ENCODE measurements at places on chromosomes 7 and 10.

GRCh38 chr7:47561715-47562446 lies 20.0 kb downstream of the TNS3 start:
- no peak for DNase-seq

DNA sequence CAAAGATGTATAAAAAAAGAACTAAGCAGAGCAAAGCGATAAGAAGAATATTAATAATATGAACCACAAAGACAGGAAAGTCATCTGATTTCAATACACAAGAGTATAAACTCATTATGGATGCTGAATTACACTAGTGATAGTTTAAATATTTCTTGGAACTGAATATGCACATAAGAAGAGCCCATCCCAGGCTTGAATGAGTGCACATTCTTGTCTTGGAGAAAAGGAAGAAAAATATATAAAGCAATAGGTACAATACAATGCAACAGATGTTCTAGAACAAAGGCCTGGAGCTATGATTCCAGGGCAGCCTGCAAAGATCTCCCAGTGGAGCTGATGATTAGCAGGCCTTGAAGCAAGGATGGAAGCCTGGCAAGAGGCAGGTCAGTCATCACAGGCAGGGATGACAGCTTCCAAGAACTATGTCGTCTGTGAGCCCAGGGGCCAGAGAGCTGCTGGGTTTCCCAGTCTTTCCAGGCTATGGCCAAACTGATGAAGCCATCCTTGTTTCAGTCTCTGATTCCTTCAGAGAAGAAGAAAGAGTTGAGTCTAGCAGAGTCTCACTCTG lies 277.6 kb downstream of the KCNMA1 start:
- DNase-seq, result no peak

DNA sequence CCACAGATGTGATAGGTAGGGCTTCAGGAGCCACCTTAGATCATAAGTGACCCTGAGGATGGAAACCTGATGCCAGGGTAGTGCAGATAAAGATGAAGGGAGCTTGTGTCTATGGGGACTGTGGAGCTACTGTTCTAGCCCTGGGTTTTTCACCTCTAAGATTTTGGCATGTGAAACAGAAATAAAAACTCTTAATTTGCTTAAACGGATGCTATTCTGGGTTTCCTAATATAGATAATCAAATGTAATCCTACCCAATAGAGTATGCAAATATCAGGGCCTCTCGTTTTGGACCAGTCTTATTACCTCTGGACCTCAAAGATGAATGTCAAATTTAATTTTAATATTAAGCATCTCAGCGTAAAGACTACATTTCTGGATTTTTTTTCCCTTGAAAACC lies 49.3 kb downstream of the ABCB4 start:
- DNase-seq, result no peak

DNA sequence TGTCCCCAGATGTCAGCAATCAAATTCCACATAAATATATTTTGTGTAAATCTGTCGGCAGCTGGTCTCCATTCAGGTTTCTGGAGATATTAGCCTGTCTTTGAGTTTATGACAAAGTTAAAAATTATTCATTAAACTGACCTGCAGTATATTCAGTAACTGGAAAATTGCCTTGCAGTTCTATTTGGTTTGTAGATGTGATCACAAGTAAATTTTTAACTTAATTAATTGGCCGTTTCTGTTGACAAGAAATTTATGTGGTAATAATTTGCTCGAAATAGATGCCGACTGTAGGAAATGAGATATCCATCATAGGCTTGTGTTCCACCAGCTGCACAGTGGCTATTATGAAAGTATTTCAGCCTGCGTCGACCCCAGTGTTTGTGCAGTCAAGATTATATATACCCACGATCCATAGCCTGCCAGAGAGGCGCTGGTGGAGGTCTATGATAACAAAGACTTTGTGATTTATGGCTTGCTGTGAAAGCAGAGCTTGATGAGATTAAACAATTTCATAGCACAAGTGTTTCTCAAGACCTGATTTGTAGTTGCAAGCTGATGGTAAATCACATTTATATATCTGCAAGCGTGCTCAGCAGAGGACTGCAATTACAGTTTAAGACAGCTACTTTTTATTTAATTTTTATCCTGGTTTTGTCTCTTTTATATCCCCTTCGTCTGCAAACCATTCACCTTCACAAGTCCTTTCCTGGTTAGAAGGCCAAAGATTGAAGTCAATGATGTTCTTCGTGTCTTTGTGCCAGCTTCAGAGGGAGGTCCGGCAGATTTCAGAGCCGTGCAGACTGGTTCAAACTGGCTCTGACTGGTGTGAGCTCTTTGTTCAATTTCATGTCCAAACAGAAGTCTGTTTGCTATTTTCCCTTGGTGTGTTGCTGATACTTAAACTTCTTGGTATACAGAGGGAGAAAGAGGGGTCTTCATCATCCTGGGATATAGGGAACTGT lies 850.9 kb downstream of the LRMDA start:
- DNase-seq, result no peak

- DNase-seq, result no peak
Observed at GRCh38 chr10:30294476-30295240, 54.4 kb downstream of the MTPAP start.

- no peak for DNase-seq
Observed at GRCh38 chr7:7416031-7416858, 119.4 kb downstream of the COL28A1 start.

DNA sequence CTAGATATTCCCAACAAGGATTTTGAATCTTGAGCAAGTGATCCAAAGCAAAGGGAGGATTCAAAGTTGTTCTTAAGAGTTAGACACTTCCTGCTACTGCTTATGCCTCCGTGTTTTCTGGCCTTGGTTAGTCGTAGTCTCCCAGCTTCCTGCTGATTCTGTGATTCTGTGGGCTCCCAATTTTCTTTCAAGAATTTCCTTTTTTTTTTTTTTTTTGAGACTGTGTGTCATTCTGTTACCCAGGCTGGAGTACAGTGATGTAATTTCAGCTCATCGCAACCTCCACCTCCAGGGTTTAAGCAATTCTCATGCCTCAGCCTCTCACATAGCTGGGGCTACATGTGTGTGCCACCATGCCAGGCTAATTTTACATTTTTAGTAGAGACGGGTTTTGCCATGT lies 4.4 kb upstream of the ITGB8 start:
- no peak for DNase-seq

- DNase-seq, result peak; percentile 60
Observed at GRCh38 chr10:73771722-73772280, 10.0 kb upstream of the CHCHD1 start.

- no peak for DNase-seq
Observed at GRCh38 chr7:44617225-44617890, 10.9 kb downstream of the OGDH start.

- DNase-seq, result no peak
Observed at GRCh38 chr10:87961314-87961713, 97.9 kb downstream of the PTEN start.

DNA sequence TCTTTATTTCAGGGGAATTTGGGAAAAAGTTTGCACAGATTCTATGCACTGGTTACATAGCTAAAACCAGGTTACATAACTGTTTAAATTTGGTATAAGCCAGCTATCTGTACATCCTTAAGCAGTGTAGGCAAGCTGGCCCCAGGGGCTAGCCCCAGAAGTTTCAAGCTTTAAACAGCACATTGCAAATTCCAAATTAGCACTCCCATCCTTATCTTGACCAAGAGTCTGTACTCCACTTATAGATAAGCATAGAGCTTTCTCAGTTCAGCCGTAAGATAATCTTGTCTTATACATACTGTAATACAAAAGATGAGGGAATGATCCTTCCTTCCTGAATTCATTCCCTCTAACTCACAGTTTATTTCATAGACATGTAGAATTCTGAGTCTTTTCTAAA lies 109.3 kb downstream of the SPAG6 start:
- no peak for DNase-seq

GRCh38 chr7:153447011-153447410 lies 605.2 kb upstream of the DPP6 start:
- no peak for DNase-seq

GRCh38 chr7:91050677-91051076 lies 213.6 kb upstream of the FZD1 start:
- no peak for DNase-seq

DNA sequence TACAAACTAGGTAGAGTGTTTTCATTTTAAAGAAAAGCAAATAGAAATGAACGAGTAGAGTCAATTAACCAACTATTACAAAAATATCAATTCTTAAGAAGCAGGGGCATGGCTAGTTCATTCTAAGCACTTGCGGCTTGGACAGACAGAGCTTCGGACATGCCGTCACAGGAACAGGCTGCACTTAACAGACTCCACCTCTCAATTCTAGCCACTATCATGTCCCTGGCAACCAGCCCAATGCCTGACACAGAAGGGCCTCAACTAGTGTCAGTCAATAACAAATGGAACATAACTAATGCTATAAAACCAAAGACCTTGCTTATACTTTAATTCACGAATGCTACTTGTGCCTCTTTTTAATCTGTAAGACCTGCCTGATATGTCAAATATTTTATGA lies 74.4 kb downstream of the TPK1 start:
- no peak for DNase-seq

DNA sequence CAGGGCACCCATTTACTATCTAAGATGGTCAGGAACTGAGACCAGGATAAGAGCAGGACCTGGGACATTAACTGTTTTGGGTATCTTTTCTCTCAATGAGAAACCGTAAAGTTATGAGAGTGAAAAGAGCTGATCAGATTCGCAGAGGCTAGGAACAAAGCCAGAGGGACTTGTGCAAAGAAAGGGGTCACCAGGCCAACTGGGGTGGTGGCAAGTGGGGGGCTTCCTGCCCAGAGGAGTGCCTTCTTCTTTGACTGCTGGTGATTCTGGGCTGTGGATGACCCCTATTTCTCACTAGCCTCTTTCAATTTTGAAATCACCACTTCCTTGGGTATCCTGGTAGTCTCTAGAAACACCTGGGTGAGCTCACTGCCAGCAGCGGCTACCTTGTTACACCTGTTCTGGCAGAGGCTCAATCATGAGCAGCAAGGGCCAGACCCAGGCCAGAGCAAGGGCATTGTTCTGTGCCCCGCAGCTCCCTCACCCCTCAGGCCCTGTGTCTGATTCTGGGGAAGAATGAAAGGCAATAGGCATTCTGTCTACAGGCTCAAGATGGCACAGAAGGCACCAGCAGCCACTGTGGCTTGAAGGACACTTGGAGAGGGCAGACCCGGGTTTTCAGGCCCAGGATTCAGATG lies 999 bp downstream of the SFTPD start:
- DNase-seq, result no peak

- DNase-seq, result no peak
Observed at GRCh38 chr10:96532523-96532922, 18.8 kb upstream of the TLL2 start.

- DNase-seq, result no peak
Observed at GRCh38 chr10:50381642-50382041, 130.3 kb upstream of the ASAH2 start.

- DNase-seq, result no peak
Observed at GRCh38 chr7:51080622-51081269, 235.9 kb downstream of the COBL start.

- DNase-seq, result no peak
Observed at GRCh38 chr10:10662716-10663408, 354.8 kb upstream of the CELF2 start.

- DNase-seq, result no peak
Observed at GRCh38 chr10:22704942-22705341, 9.4 kb downstream of the PIP4K2A start.

GRCh38 chr7:129824291-129825208 lies 128.2 kb downstream of the UBE2H start:
- no peak for DNase-seq

DNA sequence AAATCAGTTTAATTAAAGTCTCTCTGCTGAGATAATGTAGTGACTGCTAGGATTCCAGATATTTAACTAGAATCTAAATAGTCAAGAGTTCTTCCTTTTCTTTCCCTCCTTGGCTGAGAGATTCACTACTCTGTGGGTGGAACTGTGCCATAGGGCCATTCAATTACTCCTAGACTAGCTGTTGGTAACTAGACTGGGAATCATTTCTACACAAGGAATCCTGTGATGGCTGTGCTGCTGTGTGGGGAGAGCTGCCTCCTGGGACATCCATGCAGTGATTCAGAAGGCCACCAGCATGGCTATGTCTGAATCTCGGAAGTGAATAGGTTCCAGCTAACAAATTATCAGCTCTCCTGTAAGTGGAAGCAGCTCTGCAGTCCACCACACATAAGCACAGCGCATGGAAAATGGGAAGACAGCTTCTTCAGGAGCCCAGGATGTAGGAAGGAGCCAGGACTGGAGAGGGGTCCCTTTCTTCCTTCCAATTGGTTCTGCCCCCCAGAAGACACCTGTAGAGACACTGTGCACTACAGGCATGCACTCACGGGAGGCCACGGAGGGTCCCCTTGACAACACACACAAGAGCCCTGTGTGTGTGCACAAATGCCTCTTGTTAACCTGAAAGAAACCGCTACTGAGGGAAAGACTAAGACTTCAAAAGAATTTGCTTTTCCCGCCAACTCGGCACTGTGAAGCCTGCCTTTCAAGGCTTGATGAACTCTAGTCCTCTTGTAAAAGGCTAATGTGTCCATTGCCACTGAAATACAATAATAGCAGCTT lies 66.5 kb downstream of the SCRN1 start:
- DNase-seq, result no peak

- DNase-seq, result no peak
Observed at GRCh38 chr10:50419091-50419490, 167.8 kb upstream of the ASAH2 start.

DNA sequence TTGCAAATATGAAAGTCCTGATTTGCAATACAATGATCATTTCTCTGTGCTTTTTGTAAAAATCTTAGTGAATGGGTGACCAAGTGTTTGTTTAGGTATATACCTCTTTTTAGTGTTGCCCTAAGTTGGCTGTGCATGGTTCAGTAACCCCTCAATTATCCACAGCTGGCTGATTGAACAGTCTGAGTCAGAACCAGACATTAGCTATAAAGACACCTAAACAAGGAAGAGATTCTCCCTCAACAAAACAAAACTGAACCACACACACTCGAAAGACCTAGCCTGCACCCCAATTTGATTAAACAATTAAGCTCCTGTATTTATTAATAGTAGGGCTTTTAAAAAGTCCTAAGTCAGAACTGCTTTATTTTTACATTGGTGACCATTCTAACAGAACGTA lies 2.8 kb downstream of the RSBN1L start:
- no peak for DNase-seq

DNA sequence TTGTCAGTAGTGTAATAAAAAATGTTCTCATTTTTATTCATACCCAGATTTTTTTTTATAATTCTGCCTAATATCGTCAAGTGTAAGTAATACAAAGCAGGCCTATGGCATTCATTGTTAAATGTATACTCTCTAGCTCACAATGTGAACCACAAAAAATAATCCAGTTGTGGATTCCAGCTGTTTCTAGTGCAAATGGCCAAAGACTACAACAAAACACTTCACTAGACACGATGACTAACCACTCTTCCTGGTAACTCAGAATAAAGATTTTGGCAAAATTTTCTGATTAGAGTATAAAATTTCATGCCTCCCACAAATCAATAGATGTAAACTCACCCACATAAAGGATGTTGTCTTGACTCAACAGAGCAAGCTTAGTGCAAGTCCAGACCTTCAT lies 396.6 kb downstream of the DGKB start:
- DNase-seq, result no peak

DNA sequence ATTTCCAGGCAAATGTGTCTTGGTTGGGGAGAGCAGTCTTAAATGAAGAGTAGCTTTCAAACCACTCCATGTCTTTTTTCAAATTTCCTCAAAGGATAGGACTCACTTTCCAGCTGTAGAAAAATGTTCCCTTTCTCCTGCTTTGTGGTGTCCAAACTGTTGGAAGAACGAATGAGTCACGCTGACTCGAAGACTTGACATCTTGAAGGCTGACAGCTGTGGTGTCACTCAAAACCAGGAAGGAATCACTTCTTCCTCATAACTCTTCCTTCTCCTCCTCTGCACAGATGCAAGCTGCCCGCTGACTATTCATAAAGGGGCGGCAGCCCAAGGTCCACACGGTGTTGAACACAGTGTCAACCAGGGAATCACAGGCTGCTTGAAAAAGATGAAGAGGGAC lies 19.2 kb downstream of the PLA2G12B start:
- no peak for DNase-seq
